Glutamatergic neuron (in vitro differentiated cells): ENCODE measurements at places on chromosomes 12 and 14. TPM values are rescaled to one million over a fixed set of nuclear protein-coding genes. Genes with fewer than 3 reads are reported as not detected.
A peak's percentile ranks its signal among the peaks of the same experiment; 100 is the strongest.

DNA sequence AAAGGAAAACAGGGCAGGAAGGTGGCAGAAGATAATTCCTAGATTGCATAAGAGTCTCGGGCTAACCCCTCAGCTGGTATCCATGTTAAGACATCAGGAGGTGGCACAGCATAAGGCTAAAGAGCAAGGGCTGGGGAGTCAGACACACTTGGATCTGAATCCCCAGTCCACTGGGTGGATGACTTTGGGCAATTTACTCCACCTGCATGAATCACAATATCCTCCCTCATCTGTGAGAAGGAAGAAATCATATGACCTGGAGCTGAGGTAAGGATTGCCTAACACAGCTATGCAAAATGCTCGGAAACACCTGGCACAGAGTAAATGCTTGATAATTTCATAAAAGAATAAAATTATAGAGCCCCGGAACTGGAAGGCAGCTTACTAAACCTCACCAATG, 217.9 kb downstream of the PIK3C2G start:
- peaks cover 1% of the 10 kb centered on the region for H3K27me3 ChIP-seq
- DNase-seq: no peak
- H3K36me3 ChIP-seq: no peaks in the 10 kb centered on the region
- H3K27ac ChIP-seq: no peak overlapping the region
- no peak overlapping the region for H3K4me3 ChIP-seq

DNA sequence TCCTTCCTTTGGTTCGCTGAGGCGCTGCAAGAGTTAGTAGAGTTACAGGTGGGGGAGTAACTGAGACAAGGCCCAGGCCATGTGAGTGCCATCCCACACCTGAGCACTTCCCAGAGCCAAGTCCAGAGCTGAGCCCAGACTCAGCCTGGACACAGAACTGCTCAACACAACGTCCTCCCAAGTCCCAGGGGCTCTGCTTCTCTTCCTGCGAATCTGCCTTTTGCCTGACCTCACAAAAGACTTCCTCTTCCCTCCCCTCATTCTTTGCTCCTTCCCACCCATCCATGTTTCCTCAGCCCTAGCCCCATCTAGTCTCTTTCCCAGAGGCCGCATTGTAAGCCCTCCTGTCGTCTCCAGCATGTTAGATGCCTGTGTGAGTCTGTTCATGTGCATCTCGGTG, 16.6 kb upstream of the MCRS1 start:
- peaks cover 4% of the 10 kb centered on the region for H3K27me3 ChIP-seq
- H3K4me1 ChIP-seq: peaks cover 30% of the 10 kb centered on the region
- H3K4me3 ChIP-seq: peak overlapping the region; percentile 61
- no peaks in the 10 kb centered on the region for H3K36me3 ChIP-seq
- DNase-seq: no peak

GRCh38 chr12:104890476-104891096, 67.5 kb downstream of the SLC41A2 start:
- no peak overlapping the region for H3K27ac ChIP-seq
- no peaks in the 10 kb centered on the region for H3K27me3 ChIP-seq
- H3K36me3 ChIP-seq: no peaks in the 10 kb centered on the region
- no peak overlapping the region for H3K4me3 ChIP-seq

- peaks cover 15% of the 10 kb centered on the region for H3K27me3 ChIP-seq
- no peak overlapping the region for H3K4me3 ChIP-seq
- DNase-seq: no peak
- no peak overlapping the region for H3K27ac ChIP-seq
- peaks cover 18% of the 10 kb centered on the region for H3K36me3 ChIP-seq
These were observed 84.0 kb downstream of the TMCC3 start for GRCh38 chr12:94566345-94566744.

GRCh38 chr14:61486930-61487495, 165.6 kb downstream of the PRKCH start:
- no peaks in the 10 kb centered on the region for H3K36me3 ChIP-seq
- H3K4me3 ChIP-seq: no peak overlapping the region
- no peaks in the 10 kb centered on the region for H3K4me1 ChIP-seq

DNA sequence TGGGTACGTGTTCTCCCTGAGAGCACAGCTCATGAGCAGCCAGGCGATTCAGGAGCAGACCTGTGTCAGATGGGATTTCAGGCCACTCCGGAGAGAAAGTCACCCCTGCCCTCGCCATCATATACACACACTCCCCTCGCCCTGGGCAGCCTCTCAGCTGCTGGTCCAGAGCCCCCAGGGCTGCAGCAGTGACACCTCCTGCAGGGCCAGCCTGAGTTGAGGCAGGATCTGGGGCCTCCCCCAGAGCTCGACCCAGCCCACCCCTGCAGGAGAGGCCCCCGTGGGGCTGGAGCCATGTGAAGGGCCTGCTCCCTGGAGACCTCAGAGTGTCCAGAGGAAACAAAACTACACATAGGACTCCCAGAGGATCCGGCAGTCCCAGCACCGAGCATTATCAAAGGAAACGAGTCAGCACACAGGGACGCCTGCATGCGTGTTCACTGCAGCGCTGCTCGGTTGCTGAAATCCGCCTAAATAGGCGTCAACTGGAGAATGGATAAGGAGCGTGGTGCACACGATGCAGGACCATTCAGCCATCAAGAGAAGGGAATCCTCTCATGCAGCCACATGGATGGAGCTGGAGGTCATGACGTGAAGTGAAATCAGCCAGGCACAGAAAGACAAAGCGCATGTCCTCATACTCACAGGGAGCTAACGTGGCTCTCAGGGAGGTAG, 104.0 kb downstream of the TNFAIP2 start:
- H3K4me1 ChIP-seq: no peaks in the 10 kb centered on the region
- no peaks in the 10 kb centered on the region for H3K36me3 ChIP-seq
- no peak for DNase-seq
- H3K4me3 ChIP-seq: no peak overlapping the region
- H3K27ac ChIP-seq: no peak overlapping the region

DNA sequence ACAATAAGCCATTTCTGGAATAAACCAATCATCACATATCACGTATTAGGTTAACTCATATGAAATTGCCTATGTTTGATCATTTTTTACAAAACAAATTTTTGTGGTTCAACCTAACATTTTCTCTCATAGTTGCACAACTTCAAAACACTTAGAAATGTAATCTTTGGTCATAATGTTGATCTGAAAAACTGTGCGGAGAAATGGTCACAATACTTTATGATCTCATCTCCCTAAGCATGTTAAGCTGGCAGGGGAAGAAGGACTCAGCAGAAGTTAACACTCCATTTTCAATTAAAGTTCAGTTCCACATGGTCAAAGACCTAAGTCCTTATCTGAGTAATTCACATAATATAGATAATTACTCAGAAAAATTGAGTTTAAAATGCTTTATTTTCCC, 194.8 kb downstream of the CAPZA3 start:
- H3K4me1 ChIP-seq: peaks cover 13% of the 10 kb centered on the region
- peaks cover 27% of the 10 kb centered on the region for H3K36me3 ChIP-seq
- no peak overlapping the region for H3K27ac ChIP-seq
- DNase-seq: no peak

DNA sequence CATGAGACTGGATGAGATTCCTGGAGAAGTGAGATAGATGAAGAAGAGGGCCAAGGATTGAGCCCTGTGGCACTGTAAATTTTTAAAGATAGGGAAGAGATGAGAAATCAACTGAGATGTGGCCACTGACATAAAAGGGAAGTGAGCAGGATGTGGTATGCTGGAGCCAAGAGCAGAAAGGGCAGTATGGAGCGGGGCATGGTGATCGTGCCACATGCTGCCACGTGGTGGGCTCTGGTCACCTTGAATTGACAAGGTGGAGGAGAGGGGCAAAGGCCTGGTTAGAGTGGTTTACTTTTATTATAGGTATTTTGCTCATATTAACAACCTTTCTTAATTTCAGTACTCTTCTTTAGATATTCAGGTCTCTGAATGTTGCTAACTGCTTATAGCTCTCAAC, 257.9 kb downstream of the NEDD1 start:
- no peak for DNase-seq
- no peak overlapping the region for H3K27ac ChIP-seq
- no peak overlapping the region for H3K4me3 ChIP-seq
- no peaks in the 10 kb centered on the region for H3K36me3 ChIP-seq
- peaks cover 4% of the 10 kb centered on the region for H3K27me3 ChIP-seq

- H3K27ac ChIP-seq: no peak overlapping the region
- DNase-seq: no peak
- H3K4me1 ChIP-seq: peaks cover 7% of the 10 kb centered on the region
- no peaks in the 10 kb centered on the region for H3K27me3 ChIP-seq
- H3K4me3 ChIP-seq: no peak overlapping the region
These were observed 300.7 kb upstream of the SEL1L start for GRCh38 chr14:81834308-81834707.

DNA sequence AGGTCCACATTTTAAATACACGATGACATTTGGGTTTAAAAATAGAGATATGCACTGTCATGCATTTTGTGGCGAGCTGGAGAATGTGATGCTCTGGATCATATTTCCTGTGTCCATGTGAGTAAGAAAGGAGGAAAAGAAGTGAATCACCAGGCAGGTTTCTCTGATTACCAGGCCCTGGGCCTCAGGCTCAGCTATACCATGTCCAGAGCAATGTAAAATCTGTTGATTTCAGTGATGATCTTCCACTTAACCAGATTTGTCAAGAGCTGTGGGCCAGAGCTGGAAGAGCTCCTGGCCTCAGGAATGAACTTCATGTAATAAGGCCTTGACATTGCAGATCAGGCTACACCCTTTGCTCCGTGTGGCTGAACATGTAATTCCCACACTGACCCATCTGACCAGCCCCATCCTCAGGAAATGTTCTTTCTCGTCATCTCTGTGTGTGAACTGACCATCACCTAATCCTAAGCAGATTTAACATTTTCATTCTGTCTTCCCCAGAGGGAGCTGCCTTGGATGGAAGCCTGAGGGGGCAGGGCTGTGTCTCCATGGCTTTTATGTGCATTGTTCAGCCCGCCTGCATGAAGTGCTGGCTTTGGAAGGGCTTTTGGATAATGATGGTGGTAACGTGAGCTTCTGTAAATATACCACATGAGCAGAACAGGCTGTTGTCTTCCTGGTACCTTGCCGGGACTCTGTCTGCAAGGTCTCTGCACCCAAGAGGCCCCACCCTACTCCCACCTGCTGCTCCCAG, 54.5 kb downstream of the CRACR2A start:
- H3K27me3 ChIP-seq: peaks cover 1% of the 10 kb centered on the region
- H3K4me3 ChIP-seq: peak overlapping the region; percentile 39
- no peak overlapping the region for H3K27ac ChIP-seq
- H3K36me3 ChIP-seq: peaks cover 5% of the 10 kb centered on the region
- DNase-seq: no peak

- no peaks in the 10 kb centered on the region for H3K27me3 ChIP-seq
- H3K36me3 ChIP-seq: no peaks in the 10 kb centered on the region
- DNase-seq: no peak
- H3K27ac ChIP-seq: no peak overlapping the region
- no peak overlapping the region for H3K4me3 ChIP-seq
These were observed 1001.8 kb downstream of the BCL11B start for GRCh38 chr14:98270201-98270600.

DNA sequence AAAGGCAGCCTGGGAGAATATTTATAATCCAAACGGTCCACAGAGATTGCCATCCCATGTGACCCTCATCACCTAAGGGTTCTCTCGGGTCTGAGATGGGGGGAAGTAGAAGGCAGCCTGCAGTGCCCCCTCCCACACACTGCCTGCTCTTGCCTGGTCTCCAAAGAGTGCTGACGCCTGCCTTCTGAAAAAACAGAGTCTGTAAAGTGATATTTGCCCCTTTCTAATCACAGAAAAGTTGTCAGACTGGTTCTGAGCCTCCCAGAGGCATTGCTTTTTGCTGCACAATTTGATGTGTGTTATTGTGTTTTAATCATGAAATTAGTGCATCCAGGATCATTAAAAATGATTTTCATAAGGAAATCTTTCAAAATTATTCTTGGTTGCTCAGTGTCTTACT, 59.2 kb downstream of the TMEM30B start:
- no peaks in the 10 kb centered on the region for H3K27me3 ChIP-seq
- H3K4me1 ChIP-seq: peaks cover 4% of the 10 kb centered on the region
- no peak for DNase-seq
- H3K27ac ChIP-seq: no peak overlapping the region
- no peaks in the 10 kb centered on the region for H3K36me3 ChIP-seq

- H3K4me3 ChIP-seq: no peak overlapping the region
- no peak for DNase-seq
- H3K36me3 ChIP-seq: no peaks in the 10 kb centered on the region
- no peak overlapping the region for H3K27ac ChIP-seq
These were observed 174.9 kb upstream of the RASSF8 start for GRCh38 chr12:25783566-25783965.

GRCh38 chr12:95316798-95317197, 99.2 kb downstream of the VEZT start:
- no peak overlapping the region for H3K27ac ChIP-seq
- no peaks in the 10 kb centered on the region for H3K36me3 ChIP-seq
- H3K4me1 ChIP-seq: no peaks in the 10 kb centered on the region
- peaks cover 2% of the 10 kb centered on the region for H3K27me3 ChIP-seq

- peaks cover 4% of the 10 kb centered on the region for H3K36me3 ChIP-seq
- no peaks in the 10 kb centered on the region for H3K4me1 ChIP-seq
- DNase-seq: no peak
- H3K27me3 ChIP-seq: peaks cover 5% of the 10 kb centered on the region
- no peak overlapping the region for H3K27ac ChIP-seq
- H3K4me3 ChIP-seq: no peak overlapping the region
These were observed 88.0 kb upstream of the TMEM132C start for GRCh38 chr12:128178966-128179365.

DNA sequence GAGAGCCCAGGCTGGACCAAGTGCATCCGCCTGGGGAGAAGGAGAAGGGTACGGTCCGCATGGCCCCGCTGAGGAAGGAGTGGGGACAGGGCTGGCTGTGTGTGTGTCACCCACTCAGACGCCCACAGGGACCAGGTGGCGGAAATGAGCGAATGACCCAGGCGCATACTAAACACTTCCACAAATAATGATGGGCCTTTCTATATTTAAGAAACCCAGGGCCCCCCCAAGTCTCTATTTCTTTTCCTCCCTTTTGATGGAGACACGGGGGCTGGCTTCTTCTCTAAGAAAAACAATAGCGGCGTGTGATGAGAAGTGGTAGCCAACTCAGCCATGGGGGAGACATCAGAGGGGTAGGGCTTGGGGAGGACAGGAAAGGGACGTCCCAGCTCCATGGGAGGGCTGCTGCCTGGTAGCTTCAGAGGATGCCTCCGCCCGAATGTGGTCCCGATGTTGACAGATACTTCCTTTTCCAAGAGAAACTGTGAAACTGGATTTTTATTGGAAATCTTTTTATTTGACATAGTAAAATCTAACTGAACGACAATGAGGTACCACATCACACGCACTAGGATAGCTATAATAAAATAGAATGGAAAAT, 6.3 kb upstream of the MAP1LC3B2 start:
- no peaks in the 10 kb centered on the region for H3K36me3 ChIP-seq
- H3K27ac ChIP-seq: no peak overlapping the region
- H3K4me3 ChIP-seq: no peak overlapping the region
- no peaks in the 10 kb centered on the region for H3K27me3 ChIP-seq

Gene MIPOL1
- 14.5 TPM for total RNA-seq

Gene GZMH
- not detected for total RNA-seq

Gene TNFAIP2
- 4.3 TPM for total RNA-seq

Gene CLEC7A
- not detected for total RNA-seq

Gene SLC38A4
- total RNA-seq: 0.98 TPM

Gene SLC4A8
- total RNA-seq: 80.0 TPM

Gene OTOGL
- total RNA-seq: 0.83 TPM

Gene SYT10
- not detected for total RNA-seq

Gene EXOC3L4
- 0.81 TPM for total RNA-seq
